CD4-positive, alpha-beta T cell treated with Interleukin-1 beta for 1 hour (primary cell): ENCODE measurements at places on chromosomes 5 and 9.
A peak's percentile ranks its signal among the peaks of the same experiment; 100 is the strongest.

DNA sequence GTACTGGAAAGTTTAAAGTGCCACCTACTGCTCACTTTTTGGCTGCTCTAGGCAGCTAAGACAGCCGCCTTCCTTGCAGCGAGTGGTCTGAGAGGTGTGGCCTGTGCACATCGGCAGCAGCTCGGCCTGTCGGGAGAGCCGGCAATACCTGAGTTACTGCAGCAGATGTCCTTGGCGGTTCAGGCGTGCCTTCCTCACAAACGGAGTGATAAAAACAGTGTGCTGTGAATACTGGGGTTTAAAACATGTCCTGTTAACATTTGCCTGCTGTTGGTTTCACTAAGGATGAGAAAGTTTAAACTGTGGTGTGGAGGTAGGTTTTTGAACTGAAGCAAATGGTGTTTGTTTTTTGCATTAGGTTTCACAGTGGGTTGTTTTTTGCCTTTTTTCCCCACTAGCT lies 12.9 kb downstream of the TRAF2 start:
- no peak for DNase-seq

- DNase-seq: no peak
Measured at GRCh38 chr5:28404363-28405071, 1366.1 kb upstream of the CDH9 start.

- DNase-seq: no peak
Measured at GRCh38 chr5:141965071-141965470, 3.8 kb upstream of the RNF14 start.

- no peak for DNase-seq
Measured at GRCh38 chr9:134735441-134736175, 94.0 kb downstream of the COL5A1 start.

DNA sequence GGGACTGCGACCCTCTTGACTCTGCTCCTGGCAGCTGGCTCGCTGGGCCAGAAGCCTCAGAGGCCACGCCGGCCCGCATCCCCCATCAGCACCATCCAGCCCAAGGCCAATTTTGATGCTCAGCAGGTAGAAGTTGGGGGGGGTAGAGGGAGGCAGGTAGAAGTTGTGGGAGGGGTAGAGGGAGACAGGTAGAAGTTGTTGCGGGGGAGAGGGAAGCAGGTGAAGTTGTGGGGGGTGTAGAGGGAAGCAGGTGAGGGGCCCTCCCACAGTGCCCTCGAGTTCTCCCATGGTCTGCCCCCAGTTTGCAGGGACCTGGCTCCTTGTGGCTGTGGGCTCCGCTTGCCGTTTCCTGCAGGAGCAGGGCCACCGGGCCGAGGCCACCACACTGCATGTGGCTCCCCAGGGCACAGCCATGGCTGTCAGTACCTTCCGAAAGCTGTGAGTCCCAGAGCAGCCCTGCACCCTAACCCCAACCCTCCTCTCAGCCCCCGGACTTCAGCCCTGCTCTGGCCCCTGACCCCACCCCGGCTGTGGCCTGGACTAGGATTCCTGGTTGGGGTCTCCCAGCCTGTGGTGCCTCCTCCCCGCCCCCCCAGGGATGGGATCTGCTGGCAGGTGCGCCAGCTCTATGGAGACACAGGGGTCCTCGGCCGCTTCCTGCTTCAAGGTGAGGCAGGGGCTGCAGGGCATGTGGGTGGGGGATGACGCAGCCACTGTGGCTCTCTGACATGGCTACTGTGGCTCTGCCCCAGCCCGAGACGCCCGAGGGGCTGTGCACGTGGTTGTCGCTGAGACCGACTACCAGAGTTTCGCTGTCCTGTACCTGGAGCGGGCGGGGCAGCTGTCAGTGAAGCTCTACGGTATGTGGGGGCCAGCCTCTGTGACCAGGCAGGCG lies 537 bp downstream of the C8G start:
- DNase-seq: no peak

- no peak for DNase-seq
Measured at GRCh38 chr9:108074900-108075299, 585.3 kb upstream of the KLF4 start.

DNA sequence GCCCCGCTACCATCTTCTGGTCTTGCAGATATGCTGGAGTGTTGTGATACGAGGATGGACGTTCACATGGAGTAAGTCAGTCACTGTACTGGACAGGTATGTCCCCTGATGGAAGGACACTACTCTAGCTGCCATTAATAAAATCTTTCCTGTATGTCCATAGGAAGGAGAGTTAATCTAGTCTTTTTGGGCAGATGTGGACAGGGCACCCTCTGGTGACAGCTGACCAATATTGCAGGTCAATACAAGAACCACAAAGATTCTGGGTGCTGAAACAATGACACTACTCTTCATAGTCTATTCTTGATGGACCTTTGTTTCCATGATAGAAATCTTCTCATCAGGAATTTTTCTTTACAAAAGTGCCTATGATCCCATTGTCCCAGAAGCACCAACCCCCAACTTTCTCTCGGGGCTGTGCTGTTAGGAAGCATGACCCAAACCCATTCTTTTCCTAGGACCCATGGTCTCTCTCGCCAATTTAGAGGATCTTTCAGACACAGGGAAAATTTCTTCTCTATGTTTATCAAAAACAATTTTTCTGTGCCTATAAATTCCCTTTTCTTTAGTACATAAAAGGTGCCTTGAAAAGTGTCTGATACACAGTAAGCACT lies 376.9 kb downstream of the DTWD2 start:
- DNase-seq: no peak

- no peak for DNase-seq
Measured at GRCh38 chr5:68548959-68549676, 333.6 kb downstream of the PIK3R1 start.

DNA sequence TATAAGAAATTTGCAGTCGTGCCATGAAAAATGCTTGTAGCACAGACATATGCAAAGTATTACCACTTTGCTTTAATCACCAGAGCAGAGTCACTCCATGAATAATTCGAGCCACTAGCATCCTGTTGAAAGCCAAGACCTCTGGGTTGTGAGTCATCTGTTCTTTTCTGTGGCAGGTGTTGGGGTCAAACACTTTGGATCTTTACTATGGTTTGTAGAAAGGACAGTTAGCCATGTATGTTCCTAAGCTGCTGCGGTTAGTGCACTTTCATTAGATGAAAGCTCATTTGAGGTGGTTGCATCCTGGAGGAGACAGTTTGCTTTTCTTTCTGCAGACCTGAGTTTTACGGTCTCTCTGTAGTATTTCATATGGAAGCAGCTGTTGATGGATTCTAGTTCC lies 223.7 kb downstream of the DMRT2 start:
- no peak for DNase-seq

- DNase-seq: peak; percentile 16
Measured at GRCh38 chr5:100430268-100431195, 104.6 kb upstream of the FAM174A start.

GRCh38 chr5:145104106-145104505 lies 731.0 kb downstream of the PRELID2 start:
- no peak for DNase-seq

DNA sequence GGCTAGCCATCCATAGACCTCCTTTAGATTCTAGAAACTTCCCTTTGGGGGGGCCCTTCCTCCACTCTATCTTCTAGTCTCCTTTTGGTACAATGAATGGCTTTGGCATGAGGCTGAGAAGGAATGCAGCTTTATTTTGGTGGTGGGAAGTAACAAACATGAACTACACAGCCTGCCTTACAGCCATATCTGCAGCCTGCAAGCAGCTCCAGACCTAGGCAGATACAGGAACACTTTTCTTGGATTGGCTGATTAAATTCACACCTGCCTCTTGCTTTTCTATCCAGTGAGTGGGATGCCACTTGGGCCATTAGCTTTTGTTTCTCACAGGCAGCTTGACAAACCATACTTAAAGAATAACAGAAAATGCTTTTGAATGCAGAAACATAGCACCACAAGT lies 28.2 kb downstream of the NR6A1 start:
- DNase-seq: no peak

- DNase-seq: no peak
Measured at GRCh38 chr9:13823026-13823425, 490.9 kb downstream of the NFIB start.

DNA sequence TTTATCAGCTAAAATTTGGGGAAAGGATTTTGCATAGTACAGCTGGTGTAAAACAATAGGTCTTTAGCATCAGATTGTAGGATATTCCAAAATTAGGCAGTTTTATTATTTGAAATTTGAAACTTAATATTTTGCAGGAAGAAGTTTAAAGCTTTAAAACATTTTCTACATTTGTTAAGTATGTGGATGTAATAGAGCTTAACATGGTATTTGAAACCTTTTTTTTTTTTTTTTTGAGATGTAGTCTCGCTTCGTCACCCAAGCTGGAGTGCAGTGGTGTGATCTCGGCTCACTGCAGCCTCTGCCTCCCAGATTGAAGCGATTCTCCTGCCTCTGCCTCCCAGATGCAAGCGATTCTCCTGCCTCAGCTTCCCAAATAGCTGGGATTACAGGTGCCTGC lies 2.9 kb downstream of the DENND4C start:
- no peak for DNase-seq

DNA sequence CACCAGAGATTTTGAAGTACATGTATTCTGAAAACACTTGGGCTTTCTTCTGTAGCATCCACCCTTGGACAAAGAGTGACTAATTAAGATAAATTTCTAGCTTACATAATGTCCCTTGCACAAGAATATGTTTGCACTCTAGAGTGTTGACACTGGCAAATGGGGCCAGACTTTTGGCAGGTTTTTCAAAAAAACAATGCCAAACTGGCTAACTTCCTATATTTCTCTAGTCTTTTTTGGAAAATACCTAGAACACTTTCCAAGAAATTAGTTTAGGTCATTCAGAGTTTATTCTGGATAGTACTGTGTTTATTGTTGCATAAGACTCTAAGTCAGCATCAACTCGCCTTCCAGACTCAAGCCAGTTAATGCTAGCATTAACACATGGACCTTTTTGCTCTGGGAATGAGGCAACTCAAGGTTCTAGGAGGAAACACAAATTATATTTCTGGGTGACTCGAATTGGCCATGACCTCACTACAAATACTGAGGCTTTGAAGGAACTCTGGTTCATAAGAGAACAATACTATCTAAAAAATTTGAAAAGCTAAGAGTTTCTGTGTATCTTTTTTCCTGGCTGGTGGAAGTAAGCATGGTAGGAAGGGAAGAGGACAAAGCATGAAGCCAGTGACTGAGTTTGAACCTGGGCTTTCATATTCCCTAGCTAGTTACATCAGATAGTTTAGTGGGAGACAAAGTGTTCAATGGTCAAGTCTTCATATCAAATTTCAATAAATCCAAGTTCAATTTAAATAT lies 101.6 kb downstream of the NREP start:
- no peak for DNase-seq

GRCh38 chr5:163809473-163809872 lies 304.1 kb downstream of the MAT2B start:
- DNase-seq: no peak

DNA sequence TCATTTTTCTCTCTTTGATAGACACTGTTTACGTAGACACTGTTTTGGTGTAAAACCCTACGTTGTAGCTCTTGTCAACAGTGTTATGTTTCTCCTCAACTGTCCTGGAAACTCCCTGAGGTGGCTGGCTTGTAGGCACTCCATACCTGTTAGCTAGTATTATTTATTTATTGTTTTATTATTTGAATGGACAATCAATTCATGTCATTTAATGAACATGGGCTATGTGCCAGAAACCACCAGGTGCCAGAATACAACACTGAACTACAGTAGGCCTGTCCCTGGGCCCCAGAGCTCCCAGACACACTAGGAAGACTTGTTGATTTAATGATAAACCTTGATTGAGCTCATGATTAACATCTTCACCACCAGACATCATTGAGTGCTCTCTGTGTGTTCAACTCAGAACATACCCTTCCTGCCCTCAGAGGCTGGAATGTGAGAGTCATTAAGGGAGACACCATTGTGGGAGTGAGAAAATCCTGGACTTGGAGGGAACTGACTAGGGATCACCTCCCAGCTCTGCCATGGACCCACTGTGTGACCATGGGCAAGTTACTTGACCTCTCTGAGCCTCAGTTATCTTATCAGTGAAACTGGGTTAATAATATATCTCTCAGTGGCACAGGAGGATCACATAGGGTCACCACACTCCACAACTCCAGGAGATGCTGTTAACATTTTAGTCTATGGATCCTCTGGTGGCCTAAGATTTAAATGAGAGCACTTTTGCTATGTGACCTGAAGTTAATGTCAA lies 19.2 kb downstream of the IRF1 start:
- DNase-seq: no peak

DNA sequence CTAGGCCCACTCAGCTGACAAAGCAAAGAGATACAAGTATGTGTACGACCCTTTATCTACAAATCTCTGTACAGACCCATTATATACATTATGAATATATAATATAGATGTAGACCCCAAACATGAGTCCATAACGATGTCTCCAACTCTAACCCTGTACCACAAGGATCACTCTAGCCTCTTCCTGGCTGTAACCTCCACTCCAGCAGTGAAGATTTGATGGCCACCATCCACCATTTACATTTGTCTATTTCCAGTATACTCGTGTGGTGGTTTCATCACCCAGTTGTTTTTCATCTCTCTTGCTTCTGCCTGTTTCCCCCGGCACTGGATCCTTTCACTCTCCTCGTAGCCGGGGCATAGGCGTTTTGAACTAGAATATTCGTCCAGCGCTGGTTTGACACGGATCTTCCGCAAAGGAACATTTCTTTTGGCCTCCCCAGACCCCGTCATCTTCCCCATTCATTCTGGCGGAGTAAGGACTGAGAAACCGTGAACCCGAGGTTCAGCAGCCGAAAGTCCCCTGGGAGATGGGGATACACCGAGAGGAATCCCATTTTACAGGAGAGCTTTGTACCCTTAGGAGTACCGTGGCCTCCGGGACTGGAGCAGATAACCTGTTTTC lies 828 bp upstream of the TRIO start:
- DNase-seq: no peak

GRCh38 chr5:155268770-155269425 lies 255.3 kb downstream of the KIF4B start:
- DNase-seq: no peak

DNA sequence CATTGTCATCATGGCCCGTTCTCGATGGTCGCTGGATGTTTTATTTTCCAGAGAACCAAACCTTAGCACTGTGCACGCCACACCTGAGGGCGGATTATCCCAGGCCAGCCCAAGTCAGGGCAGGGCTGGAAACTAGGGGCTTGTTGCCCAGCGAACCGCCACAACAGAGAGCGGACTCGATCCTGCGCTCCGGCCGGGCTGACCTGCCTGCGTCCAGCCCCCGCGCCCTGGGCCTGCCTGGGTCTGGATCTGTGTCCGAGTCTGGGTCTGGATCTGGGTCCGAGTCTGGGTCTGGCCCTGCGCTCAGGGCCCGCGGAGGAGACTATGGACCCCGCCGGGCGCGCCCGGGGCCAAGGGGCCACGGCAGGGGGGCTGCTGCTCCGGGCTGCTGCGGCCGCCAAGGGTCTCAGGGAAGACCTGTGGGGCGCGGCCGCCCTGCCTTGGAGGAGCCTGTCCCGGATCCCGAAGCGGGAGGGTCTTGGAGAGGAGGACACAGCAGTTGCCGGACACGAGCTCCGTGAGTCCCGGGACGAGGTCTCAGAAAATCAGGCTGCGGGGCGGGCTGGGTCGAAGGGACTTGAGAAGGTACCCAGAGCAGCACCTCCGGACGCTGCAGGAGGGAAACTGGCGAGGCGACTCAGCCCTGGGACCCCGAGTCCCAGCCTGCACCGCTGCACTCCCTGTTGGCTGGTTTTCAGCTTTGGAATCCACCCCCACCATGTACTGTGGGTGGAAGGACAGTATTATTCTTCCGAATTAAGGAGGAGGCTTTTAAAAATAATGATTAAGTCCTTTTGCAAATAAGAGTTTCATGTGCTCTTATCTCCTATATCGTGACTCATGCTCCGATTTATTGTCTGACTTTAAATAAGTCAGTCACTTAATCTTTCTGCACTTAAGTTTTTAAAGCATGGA lies at the start of gene ANKDD1B:
Gene ANKDD1B, plus strand, starts transcription at position 143 of the 915 bp plus-strand sequence. Its CDS starts 182 bp downstream, at position 325.
- no peak for DNase-seq
